Astrocyte (in vitro differentiated cells and primary cell): ENCODE measurements at places on chromosomes 1 and 21. TPM values are rescaled to one million over a fixed set of nuclear protein-coding genes. Genes with fewer than 3 reads are reported as not detected.
A peak's percentile ranks its signal among the peaks of the same experiment; 100 is the strongest.

DNA sequence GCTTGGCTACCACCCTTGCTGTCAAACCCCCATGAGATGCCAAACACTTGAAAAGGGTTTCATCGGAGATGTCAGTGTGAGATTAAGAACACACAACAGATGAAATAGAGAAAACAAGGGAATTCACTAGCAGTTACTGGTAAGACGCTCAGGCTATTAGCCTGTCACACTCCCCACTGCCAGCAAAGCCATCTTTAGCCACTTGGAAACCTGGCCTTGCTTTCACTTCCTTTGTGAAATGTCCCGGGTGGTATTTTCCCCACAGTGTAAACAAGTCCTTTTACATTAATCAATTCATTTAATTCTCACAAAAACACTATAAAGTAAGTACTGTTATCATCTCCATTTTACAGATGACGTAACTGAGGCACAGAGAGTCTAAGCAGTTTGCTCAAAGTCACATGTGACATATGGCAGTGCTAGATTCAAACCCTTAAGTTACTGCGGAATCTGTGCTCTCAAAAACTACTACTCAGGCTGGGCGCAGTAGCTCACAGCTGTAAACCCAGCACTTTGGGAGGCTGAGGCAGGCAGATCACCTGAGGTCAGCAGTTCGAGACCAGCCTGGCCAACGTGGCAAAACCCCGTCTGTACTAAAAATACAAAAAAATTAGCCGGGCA is 32.7 kb upstream of the KHDRBS1 start:
- no peak for DNase-seq

DNA sequence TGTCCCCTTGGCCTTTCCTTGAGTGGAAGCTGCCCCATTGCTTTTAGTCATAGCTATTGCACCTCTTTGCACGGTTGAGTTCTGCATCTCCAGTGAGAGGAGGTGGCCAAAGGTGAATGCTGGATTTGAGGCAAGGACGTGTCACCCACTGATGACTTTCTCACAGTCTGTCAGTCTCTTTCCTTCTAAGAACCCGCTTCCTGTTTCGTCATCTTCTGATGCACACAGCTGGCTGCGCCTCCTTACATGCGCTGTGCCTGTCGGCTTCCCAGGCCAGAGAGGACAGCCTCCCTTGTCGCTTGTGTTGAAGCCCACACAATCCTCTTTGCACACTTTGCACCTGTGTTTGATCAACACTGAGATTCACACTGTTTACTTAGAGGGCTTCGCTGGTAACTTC is 41.8 kb upstream of the PWP2 start:
- DNase-seq: peak; percentile 9

DNA sequence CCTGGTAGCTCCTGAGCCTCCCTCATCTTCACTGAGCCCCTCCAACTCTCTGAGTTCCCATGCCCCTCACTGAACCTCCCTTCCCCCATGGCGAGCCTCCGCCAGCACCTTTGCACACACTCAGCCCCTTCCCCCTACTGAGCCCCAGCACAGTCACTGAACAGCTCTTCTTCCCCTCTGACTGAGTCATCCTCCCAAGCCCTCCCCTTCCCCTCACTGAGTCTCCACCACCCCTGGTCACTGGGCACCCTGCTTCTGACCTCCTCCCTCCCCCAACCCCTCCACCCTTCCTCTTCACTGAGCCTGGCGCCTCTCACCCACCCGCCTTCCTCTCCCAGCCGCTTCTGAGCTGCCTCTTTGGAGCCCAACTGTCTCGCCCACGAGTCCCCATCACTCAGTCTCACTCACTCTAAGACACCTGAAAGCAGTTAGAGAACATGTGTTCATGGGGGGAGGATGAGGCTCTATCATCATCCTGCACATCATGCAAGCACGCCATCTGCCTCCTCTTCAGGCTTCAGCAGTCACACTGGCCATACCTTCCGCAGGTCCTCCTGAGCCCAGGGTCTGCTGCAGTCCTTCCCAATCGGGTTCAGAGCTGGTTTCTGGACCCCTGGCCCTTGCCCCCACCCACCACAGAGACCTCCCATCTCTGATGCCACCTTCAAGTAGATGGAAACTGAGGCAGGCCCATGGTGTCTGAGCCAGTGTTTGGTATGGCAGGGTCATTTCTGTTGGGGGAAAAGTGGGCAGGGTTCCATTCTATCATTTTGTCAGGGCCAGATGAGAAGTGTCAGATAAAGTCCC is 2.0 kb upstream of the TRNP1 start:
- no peak for DNase-seq

- DNase-seq: peak; percentile 71
Measured at GRCh38 chr1:89547563-89548116, 23.0 kb downstream of the LRRC8B start.

Gene PCBP3
- 1.8 and 2.5 TPM in 2 replicates for total RNA-seq

GRCh38 chr1:175755516-175756070 is 12.2 kb upstream of the TNR start:
- DNase-seq: no peak

DNA sequence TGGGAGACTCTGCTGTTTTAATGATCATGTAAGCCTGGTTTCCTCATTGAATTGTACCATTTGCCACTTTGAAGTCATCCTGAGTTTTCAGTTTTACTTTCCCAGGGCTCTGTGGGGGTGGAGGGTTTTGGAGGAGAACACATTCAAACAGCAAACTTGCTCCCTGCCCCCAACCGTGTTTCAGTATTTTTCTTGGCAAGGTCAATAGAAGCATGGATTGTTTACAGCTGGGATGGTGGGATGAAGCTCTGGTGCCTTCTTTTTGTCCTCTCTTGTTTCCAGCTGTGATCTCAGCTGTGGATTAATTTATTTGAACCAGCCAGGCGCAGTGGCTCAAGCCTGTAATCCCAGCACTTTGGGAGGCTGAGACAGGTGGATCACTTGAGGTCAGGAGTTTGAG is 54.3 kb upstream of the SERBP1 start:
- DNase-seq: no peak

Gene OR2L3
- not detected in 2 replicates for total RNA-seq

- DNase-seq: no peak
Measured at GRCh38 chr1:15304708-15305467, 57.9 kb downstream of the FHAD1 start.

GRCh38 chr1:109485001-109485400 is 1.3 kb downstream of the ATXN7L2 start:
- no peak for DNase-seq

DNA sequence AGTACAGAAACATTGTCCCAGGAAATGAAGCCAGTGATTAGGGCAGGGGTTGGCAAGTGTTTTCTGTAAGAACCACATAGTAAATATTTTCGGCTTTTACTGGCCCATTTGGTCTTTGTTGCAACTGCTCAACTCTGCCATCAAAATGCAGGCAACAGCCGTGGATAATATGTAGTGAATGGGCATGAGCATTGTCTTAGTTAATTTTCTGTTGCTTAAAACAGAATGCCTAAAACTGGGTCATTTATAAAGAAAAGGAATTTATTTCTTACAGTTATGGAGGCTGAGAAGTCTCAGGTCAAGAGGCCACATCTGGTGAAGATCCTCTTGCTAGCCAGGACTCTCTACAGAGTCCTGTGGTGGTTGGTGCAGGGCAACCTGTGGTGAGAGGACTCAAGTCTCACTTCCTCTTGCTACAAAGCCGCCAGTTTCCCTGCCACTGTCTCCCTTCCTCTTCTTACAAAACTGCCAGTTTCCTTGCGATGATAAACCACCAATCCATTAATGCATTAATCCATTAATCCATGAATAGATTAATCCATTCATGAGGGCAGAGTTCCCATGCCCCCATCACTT is 166.4 kb downstream of the PSMG1 start:
- no peak for DNase-seq

DNA sequence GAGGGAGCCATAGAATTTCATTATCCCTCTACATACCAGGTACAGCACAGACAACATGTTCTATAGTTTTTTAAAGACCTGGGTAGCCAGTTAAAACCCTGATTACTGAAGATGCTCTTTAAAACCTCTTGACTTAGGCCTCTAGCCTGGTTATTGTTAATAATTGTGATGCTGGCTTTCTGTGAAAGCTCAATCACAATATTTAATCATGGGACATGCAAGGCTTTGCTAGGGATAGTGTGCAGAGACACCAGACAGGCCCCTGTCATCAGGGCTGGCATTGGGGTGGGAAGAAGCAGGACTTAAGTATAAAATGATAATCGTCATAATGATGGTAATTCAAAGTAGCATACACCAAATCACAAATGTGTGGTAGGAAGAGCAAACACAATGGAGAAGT is 274.4 kb downstream of the PTBP2 start:
- no peak for DNase-seq

DNA sequence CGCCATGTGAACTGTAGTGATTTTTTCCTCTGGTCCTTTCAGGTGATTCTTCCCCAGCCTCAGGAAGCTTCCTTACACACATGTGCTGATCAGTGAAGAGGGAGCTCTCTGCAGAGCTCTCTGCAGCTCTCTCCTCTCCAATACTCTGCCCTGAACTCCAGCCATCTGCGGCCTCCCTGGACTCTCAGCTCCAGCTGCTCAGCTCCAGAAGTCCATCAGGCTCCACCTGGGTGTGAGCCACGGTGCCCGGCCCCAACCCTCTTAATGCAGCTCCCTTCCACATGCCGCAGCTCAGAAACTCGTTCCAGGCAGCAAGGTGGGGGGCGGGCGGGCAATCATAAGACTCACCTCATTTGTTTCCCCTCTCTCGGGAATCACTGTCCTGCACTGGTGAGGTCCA is 30.9 kb upstream of the RPL11 start:
- no peak for DNase-seq

Gene RGS21
- not detected in 2 replicates for total RNA-seq

GRCh38 chr1:3283849-3284248 is 170.6 kb upstream of the ARHGEF16 start:
- no peak for DNase-seq

GRCh38 chr1:57464756-57465155 is 40.9 kb upstream of the DAB1 start:
- no peak for DNase-seq

- no peak for DNase-seq
Measured at GRCh38 chr1:23567629-23567995, 8.3 kb upstream of the ID3 start.

- DNase-seq: no peak
Measured at GRCh38 chr1:28966617-28967016, 52.2 kb downstream of the EPB41 start.

DNA sequence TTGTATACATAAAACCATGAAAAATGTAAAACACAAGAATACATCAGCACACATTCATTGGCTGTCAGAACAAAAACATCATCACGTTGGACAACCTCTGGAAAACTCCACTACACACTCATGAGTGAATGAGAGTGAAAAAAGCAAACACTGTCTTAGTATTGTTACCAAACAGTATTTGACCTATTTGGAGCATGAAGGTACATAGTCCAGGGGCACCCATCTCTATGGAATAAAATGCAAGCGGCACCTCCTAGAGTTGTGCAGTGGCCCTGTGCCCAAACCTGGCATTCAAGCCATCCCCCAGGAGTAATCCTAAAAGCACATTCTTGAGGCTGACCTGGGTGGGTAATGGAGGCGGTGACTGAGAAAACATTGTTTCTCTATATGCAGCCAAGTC is 67.0 kb upstream of the SOD1 start:
- no peak for DNase-seq

- no peak for DNase-seq
Measured at GRCh38 chr1:87894062-87894461, 565.4 kb downstream of the LMO4 start.

Gene KRTAP10-1
- not detected in 2 replicates for total RNA-seq

GRCh38 chr1:107900090-107900945 is 64.7 kb downstream of the VAV3 start:
- DNase-seq: peak; percentile 19

GRCh38 chr1:204153667-204154066 is 1.8 kb upstream of the ETNK2 start:
- DNase-seq: no peak

DNA sequence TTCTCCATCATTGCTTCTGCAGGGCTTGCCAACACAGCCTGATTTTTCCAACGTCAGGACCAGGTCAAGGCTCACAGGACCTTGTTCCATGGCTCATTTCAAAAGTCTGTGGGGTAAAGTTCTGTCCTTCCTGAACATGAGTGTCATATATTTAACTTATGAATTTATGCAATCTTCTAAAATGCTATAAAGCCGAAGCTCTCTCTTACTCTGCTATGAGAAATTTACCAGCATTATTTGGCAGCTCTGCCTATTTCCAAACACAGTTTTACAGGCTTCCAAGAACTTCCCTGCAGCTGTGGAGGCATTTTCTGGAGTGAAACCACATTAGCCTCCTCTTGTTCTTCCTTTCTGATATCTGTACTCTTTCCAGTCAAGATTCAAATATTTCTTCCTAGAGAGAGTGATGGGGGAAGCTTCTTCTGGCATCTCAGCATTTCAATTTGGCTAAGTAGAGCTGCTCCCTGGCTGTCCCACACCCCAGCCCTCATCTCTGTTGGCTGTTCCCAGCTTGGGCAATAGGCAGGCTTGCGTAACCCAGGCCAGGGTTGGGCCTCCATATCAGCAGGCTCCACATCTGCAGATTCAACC is 15.6 kb upstream of the HMGCS2 start:
- DNase-seq: no peak

GRCh38 chr21:17449701-17450100 is 63.1 kb upstream of the CXADR start:
- DNase-seq: no peak

- DNase-seq: no peak
Measured at GRCh38 chr1:5220421-5220820, 566.0 kb downstream of the AJAP1 start.

DNA sequence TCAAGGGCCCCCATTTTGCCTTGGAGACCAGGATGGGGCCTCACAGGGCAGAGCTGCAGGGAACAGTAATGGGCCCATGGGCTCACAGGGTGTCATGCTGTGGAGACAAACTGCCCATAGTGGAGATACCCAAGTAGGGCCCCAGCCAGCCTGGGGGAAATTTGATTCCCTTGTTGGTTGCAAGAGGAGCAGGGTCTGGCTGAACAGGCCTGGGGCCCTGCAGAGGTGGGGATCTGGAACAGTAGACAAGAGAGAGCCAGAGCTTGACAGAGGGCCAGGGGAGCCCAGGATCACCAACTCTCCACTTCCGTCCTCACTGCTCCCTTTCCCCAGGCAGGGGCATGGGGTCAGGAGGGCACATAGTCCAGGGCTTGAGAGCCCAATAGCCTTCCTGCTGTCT is 8.7 kb downstream of the S100B start:
- DNase-seq: no peak

DNA sequence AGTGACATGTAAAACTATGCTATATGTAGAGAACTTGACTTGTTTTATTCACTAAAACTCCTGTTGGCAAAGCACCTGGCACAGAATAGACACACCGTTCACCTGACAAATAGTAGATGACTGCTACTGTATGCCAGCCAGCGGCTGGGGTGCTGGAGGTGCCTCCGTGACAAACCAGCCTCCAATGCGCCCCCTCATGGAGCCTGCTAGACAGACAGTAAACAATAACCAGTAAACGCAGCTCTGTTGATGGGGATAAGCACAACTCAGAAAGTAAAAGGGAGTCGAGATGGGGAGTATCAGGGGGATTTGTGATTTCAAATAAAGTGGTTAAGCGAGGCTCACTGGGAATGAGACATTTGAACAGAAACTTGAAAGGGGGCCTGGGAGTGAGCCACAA is 107.2 kb downstream of the PRDM2 start:
- no peak for DNase-seq

GRCh38 chr1:225657462-225657989 is 4.6 kb upstream of the ENAH start:
- peak; percentile 80 for DNase-seq

Gene HAO2
- not detected in 2 replicates for total RNA-seq

- no peak for DNase-seq
Measured at GRCh38 chr1:224458996-224459395, 24.4 kb upstream of the WDR26 start.

GRCh38 chr21:45739218-45740087 is 95.9 kb downstream of the PCBP3 start:
- no peak for DNase-seq
